ENCODE measurements at places on chromosomes 4 and X.
A peak's percentile ranks its signal among the peaks of the same experiment; 100 is the strongest.

- DNase-seq, result peak; percentile 5
These were observed 812 bp upstream of the KDM6A start for GRCh38 chrX:44871931-44872820.

DNA sequence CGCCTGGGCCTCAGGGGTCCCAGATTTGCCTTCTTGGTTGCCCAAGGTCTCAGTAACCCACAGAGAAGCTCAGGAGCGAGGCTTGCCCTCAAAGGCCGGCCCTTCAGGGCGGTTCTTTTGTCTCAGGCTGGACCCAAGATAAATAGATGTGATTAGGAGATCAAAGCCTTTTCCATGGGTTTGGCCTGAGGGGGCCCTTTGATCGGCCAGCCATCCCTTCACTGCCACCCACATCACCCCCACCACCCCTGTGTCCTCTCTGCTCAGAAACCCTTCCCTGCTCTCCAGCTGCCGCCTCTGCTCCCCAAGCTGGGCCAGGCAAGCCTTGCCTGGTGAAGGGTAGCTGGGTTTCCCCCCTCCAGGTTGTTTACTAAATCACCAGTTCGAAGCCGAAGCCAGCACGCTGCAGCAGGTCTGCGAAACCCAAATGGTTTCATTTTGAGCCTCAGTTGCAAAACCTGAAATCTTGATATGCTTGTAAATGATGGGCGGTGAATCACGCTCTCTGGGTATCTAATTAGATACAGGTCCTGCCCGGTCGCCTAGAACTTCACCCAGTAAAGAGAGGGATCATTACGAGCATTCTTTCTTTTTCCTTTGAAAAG, 202.6 kb upstream of the BCOR start:
- DNase-seq, result no peak

DNA sequence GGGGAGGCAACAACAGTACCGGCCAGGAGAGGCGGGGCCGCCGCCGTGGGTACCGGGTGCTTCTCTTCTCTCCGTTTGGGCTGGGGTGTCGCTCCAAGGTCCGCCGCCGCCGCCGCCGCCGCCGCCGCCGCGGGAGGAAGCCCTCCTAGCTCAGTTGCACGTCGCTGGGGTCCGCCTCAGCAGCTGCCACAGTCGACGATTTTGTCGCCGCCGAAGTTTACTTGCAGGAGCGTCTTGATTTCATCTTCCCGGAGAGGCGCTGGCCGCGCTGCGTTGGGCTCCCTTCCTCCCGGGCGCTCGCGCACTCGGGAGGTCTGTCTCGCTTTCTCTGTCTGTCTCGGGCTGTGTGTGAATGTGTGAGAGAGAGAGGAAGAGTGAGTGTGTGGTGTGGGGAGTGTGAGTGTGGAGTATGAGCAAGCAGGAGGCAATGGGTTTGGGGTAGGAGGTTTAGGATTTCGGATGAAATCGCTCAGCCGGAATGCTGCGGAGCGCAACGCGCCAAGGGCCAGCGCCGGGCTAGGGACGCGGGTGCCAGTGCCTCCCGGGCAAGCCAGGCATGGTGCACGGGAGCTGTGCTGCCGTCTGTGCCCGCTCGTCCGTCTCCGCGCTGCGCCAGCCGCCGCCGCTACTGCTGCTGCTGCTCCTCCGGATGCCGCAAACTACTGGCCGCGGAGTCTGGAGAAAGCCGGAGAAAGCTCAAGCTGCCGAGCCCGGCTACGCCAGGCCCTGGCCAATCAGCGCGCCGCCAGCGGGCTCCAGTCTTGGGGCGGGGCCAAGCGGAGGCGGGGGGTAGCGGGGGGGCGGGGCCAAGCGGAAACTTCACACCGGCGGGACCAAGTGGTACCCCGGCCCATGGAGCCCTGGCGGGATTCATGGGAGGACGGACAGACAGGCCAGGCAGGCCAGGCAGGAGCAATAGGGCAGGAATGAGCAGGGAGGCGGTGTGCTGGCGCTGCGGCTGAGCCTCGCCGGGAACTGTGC, at the start of gene PCDH19:
PCDH19 (minus strand) TSS at position 664 of the 981 bp plus-strand sequence. CDS start 1,676 bp downstream, outside the sequence.
- DNase-seq, result no peak

- no peak for DNase-seq
These were observed 37.6 kb downstream of the SLC7A11 start for GRCh38 chr4:138204507-138204906.

DNA sequence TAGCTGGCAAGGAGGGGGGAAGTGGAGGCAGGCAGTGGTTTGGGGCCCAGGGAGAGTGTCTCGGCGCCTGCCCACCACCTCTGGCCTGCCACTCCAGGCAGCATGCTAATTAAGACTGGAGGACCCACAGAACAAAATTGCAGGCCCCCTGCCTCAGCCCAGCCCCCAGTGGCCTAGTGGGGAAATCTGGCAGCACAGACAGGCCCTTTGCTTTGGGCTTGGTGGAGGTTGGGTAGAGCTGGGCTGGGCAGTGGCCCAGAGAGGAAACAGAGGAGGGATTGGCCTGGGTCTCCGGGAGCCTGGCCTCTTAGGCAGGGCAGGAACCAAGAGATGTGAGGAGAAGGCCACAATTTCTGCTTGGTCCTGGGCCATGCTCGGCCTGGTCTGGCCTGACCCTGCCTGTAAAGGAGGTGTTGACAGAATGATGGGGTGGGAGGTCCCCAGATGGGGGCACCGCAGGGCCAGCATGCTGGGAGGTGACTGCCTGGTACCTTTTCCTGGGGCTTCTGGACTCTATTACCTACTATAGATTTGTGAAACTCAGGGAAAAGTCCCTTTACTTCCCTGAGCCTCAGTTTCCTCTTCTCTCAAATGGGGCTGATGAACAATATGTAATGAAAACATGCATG, 92.4 kb upstream of the PJA1 start:
- DNase-seq, result no peak

DNA sequence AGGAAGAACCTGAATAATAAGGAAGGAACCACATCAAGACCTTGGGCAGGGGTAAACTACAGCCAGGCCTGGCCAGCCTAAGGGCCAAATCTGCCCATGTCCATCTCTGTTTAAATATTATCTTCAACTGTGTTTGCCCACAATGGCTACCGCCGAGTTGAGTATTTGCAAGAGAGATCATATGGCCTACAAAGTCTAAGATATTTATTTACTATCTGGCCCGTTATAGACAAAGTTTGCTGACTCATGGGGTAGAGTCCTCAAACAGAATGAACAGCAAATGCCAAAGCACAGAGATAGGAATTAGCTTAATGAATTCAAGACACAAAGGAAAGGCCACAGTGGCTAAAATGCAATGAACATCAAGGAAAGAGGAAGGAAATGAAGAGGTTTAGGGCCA, 44.8 kb downstream of the RPS6KA3 start:
- DNase-seq, result no peak

- DNase-seq, result peak; percentile 60
These were observed 121.9 kb upstream of the SMIM10 start for GRCh38 chrX:134868771-134869495.

DNA sequence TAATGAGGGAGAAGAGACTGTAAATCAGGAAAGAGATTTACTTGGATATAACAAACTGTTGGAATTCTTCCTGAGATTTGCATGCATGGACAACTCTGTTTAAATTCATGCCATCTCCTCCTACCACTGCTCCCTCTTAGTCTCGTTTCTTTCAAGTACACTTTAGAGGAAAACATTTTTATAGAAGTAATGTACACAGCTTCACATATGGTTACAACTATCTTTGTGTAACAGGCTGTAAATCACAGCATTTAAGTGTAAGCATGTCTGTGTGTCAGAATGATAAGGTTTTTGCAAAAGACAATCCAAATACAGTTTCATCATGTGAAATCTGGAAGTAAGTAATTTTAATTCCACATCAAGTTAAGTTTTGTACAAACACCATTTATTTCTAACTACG, 21.5 kb upstream of the ENPEP start:
- no peak for DNase-seq

- DNase-seq, result no peak
These were observed 114.1 kb downstream of the GLUD2 start for GRCh38 chrX:121161501-121161933.

- no peak for DNase-seq
These were observed 125.7 kb upstream of the NKX1-1 start for GRCh38 chr4:1531683-1532548.

DNA sequence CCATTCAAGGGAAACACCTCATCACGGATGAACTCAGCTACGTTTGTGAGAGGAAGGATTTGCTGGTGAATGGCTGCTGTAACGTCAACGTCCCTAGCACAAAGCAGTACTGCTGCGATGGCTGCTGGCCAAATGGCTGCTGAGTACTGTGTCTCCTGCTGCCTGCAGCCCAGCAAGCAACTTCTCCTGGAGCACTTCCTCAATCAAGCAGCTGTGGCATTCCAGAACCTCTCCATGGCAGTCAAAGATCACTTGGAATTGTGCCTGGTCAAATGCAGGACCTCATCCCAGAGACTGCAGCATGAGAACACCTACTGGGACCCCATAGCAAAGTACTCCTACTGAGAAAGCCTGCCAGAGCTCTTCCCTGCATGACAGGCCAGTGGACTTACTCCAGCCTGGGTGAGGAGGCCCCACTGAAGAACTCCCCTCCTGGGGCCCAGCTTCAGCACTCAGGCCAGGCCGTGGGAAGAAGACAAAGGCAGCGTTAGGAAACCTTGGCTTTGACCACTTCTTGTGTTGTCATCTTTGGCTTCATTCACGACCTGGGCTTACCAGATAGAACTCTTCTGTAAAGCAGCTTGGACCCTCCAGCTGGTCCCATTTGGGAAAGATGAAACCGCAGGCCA, 244.3 kb downstream of the RBMX2 start:
- DNase-seq, result no peak

GRCh38 chrX:5852941-5853340, 375.7 kb downstream of the NLGN4X start:
- no peak for DNase-seq

DNA sequence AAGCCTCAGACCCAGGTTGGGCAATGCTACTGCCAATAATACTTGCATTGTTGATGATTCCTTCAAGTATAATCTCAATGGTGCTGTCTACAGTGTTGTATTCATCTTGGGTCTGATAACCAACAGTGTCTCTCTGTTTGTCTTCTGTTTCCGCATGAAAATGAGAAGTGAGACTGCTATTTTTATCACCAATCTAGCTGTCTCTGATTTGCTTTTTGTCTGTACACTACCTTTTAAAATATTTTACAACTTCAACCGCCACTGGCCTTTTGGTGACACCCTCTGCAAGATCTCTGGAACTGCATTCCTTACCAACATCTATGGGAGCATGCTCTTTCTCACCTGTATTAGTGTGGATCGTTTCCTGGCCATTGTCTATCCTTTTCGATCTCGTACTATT, 7.4 kb downstream of the LPAR4 start:
- DNase-seq, result no peak

DNA sequence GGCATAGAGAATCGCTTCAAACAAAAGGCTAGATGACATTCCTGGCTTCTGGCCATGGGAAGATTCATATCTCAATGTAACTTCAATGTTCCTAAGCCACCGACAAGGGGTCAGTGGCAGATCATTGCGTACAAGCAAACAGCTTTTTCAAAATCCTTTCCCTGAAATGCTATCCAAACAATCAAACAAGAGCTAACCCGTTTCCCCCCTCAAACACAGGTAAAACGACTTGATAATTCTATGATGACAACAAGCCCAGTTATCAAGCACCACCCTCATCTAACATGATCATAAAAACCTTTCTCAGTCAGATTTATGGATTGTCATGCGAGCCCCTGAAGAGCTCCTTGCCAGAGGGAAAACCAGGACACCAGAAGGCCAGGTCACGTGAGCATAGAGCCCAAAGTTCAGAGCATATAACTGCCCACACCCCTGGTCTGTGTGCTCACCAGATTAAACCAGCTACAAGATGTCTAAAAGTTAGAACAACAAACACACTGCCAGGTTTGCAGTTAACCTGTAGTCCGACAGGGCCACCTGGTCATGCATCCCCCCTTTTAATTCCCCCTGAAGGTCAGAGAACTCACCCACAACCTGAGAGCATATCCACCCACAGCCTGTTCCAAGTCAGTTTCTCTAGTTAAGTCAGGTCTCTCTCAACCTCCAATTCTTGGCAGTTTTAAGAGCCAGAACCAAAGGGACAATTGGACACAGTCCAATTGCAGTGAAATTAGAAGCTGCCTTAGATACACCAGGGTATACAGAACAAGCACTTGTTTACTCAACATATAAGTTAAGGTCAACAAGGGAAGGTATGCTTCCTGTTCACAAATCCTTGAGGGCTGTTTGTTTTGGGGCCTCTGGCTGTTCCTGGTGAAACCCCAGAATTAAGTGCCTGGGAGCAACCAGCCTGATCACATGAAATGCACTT, 248.1 kb upstream of the PPARGC1A start:
- DNase-seq, result no peak

DNA sequence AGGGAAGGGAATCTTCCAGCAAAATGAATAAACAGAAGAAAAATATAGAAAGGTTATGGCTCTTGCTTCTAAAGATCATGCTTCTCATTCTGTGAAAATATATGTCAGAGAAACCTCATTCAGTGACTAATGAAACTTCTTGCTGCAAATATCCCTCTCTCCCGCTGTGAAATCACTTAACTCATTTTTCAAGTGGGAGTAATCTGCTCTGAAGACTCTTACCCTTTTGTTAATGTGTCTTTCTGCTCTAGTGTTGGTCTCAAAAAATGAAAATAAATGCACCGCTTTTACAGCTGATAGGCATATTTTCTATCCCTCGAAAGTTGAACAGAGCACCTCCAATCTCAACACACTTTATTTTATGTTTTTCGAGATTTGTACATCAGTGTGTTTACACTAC, 252.3 kb downstream of the NLGN4X start:
- no peak for DNase-seq

- no peak for DNase-seq
These were observed 36.8 kb upstream of the VBP1 start for GRCh38 chrX:155179346-155179997.

DNA sequence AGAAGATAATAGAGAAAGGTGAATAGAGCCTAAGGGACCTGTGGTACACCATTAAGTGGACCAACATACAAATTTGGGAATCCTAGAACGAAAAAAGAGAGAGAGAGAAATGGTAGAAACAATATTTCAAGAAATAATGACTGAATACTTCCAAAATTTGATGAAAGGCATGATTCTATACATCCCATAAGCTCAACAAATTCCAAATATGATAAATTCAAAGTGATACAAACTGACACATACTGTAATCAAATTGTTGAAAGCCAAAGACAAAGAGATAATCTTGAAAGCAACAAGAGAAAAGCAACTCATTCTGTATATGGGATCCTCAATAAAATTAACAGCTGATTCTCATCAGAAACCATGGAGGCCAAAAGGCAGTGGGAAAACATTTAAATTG, 20.6 kb upstream of the ZC4H2 start:
- DNase-seq, result no peak

- DNase-seq, result peak; percentile 9
These were observed 34.4 kb upstream of the ANXA3 start for GRCh38 chr4:78517050-78517652.

Data from A172 (cell line).